ENCODE measurements at places on chromosomes 3 and 15.

DNA sequence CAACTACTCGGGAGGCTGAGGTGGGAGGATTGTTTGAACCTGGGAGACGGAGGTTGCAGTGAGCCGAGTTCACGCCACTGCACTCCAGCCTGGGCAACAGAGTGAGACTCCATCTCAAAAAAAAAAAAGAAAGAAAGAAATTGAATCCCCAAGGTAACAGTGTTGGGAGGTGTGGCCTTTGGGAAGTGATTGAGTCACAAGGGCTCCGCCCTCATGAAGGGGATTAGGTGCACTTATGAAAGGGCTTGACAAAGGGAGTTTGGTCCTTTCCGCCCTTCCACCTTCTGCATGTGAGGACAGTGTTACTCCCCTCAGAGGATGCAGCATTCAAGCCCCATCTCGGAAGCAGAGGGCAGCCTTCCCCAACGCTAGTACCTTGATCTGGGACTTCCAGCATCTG is 21.3 kb downstream of the POC1A start:
- no peak for DNase-seq

DNA sequence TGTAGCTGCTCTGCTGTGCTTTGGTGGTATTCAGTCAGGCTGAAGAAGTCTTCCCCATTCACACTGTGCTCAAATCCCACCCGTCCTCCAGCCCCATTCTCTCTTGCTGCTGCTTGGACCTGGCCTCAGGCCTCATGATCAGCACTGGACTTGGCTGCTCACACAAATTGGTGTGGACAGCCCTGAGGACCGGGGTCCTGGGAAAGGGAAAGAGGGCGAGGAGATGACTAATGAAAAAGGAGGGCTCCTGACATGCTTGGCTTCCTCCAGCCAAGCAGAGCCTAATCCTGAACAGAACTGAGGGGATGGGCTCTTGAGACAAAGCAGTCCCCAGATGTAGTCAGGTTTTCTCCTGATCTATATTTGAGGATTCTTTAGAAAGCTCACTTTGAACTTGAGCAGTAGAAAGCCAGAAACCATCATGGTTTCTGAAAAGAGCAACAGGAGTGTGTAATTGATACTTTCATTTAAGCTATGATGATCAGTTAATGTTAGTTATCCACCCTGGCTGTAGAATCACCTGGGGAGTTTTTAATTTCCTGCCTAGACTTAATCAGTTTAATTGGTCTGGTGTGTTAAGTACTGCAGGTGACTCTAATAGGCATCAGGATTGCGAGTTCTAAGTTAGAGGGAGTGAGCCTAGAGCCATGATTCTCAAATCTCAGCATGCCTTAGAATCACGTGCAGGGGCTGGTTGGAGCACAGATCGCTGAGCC is 79.4 kb upstream of the THBS1 start:
- no peak for DNase-seq

DNA sequence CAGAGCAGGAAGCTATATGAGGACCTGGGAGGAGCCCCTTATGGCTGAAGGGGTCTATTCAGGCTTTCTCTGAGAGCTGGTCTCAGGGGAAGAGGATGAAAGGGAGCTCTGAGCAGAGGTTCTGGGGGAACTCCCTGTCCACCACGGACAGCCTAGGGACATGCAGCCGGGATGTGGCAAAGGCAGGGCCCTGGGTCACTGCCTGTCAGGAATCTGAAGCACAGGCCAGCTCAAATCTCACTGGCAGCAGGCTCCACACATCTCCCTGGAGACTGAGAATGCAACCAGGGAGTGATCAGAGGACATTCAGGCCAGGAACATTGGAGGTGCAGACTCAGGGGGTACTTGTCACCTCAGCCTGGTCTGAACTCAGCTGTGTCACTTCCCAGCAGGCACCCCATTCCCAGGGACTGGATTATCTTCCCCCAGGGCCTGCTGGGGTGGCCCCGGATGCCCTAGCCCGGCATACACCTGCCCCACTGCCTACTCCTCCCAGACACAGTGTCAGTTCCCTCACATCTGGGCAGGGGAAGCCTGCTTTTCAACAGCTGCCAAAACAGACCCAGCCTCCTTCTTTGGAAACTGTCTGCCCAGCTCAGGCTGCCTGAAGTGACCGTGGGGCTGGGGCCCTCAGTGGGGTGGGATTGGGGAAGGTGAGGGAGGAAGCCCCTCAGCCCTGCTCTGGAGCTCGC is 18.3 kb upstream of the SEMA3F start:
- DNase-seq, result no peak

DNA sequence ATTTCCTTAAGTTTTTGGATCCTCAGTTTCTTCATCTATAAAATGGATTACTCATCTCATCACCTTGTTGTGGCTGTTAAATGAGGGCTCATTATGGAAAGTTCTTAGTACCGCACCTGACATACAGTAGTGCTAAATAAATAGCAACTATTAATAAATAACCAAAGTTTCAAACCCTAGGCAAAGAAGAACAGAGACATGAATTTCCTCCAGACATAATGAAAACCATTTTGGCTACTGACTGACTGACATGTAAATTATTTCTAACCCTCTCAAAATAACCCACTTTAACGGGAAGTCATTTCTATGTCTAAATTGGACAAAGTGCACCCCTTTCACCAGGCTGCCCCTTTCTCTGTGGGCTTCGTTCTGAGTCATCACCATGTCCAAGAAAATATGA is 17.4 kb upstream of the KLHL6 start:
- DNase-seq, result no peak

- peak; percentile 17 for DNase-seq
These were observed 28.2 kb downstream of the C3orf62 start for GRCh38 chr3:49248840-49249227.

DNA sequence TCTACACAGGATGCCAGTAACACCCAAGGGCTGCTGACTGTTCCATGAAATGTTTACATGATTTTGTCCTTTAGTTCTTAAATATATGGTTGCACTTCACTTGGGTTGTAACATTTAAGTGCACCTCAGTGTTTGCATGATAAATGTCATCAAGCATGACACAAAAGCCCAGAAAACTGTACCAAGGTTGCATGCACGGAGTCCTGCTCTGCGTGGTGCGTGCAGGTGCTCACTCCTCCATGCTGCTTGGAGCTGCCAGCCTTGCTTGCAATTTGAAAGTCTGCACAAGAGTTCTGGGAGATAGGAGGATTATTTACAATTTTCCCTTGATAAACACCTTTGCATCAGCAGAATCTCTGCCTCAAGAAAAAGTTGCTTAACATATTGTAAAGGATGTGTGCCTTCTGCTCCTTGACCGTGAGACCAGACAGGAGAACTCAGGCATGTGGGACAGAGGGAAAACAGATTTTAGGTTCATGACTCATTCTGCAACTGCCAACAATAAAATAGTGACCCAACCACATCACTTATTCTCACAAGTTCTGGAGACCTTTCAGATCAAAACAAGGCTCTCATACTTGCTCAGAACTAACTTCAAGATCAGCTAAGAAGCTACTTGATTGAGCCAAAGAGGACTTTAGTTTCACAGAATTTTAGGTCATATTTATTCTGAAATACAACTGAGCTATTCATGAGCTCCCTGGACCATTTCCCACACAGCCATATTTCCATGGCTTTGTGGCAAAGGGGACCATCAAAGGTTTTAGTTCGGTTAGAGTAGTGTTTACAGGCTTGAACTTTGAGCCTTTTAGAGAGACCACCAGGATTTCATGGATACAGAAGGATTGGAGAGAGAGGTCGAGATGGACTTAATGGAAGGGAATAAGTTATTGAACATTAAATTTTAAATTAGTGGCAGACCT is 128.4 kb upstream of the ZBED2 start:
- DNase-seq, result no peak

GRCh38 chr3:2921903-2922302 is 188.3 kb downstream of the IL5RA start:
- DNase-seq, result no peak

Data from activated effector memory CD4-positive, alpha-beta T cell treated with anti-CD3 and anti-CD28 coated beads, Interleukin-2, amount 50 U/mL, for 16 hours (primary cell).